ENCODE measurements at places on chromosomes 3 and 15.

- DNase-seq: no peak
These were observed 885 bp upstream of the LSG1 start for GRCh38 chr3:194672876-194673275.

DNA sequence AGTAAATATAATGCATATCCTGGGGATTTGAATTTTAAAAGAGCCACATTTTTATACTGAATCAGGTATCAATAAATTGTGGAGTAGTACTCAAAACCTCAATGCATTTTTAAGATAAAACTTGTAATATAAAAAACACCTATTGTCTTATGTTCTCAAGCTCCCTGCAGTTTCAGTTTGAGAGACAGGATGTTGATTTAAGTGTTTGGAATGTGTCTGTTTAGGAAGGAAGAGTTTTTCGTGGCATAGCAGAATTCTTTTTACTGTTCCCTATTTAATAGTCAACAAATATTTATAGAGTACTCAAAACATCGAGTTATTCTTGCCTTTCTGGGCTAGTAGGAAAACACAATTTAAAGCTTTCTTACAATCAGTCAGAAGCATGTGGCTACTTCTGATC lies 146.1 kb upstream of the BCHE start:
- DNase-seq: no peak

DNA sequence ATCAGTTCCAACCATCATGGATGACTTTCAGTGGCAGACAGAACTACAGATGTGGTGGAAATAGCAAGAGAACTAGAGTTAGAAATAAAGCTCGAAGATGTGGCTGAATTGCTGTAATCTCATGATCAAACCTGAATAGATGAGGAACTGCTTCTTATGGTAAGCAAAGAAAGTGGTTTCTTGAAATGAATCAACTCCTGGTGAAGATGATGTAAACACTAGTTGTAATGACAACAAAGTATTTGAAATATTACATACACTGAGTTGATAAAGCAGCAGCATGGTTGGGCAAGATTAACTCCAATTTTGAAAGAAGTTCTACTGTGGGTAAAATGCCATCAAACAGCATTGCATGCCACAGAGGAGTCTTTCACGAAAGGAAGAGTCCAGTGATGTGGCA lies 131.7 kb upstream of the FAM3D start:
- no peak for DNase-seq

DNA sequence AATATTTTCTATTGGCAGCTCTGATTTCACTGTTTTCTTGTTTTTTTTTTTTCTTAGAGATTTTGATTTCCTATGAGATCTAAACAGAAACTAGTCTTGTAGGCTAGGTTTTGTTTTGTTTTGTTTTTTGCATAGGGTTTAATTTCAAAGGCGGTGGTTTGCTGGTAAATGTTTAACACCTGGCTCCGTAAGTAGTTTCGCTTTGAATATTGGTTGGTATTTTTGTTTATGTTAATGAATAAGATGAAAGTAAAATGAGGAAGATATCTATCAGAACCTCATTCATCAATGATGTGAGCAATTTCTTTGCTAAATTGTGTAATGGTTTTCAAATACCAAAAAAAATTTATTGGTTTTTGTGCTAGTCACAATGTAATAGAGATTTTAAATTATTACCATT lies 39.7 kb upstream of the TM4SF1 start:
- DNase-seq: no peak

GRCh38 chr3:53821631-53822121 lies 24.5 kb downstream of the CHDH start:
- no peak for DNase-seq

DNA sequence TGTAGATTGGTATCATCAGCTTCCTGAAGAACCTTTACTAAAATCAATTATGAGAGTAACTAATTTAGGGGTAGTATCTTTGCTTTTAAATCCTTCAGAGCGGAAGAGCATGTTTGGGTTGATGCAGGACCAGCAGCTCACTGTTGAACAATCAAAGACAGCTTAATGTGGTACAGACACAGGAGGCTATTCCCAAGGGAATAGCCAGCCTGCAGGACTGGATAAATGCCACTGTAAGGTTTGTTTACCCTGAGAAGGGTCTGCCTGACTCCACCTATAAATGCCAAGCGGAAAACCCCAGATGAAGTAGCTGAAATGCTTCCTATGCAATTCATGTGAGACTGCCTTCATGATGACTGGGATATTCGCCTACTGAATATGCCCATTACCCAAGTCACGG lies 16.0 kb upstream of the STAC start:
- DNase-seq: no peak

GRCh38 chr3:60001369-60001768 lies 951.5 kb upstream of the CFAP20DC start:
- no peak for DNase-seq

GRCh38 chr3:94349310-94349878 lies 286.5 kb downstream of the NSUN3 start:
- DNase-seq: no peak

GRCh38 chr3:142778541-142778940 lies 54.7 kb downstream of the TRPC1 start:
- no peak for DNase-seq

GRCh38 chr3:167929968-167930367 lies 165.8 kb downstream of the GOLIM4 start:
- no peak for DNase-seq

DNA sequence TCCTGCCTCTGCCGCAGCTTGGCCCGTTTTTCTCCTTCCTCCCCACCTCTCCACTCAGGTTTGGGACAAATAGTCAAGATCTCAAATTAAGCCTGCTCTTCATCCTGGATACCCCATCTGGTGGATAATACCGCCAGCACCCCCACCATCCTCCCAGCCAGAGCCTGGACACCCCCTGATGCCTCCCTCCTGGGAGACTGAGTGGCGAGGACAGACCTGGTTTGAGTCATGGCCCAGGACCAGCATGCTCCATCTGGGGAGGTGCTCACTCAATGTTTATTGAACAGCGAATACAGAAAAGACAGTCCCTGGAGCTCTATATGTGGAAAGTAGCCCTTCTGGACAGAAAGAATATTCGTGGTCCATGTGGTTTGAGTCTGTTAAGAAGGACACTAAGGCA lies 23.3 kb downstream of the CTSH start:
- DNase-seq: no peak

DNA sequence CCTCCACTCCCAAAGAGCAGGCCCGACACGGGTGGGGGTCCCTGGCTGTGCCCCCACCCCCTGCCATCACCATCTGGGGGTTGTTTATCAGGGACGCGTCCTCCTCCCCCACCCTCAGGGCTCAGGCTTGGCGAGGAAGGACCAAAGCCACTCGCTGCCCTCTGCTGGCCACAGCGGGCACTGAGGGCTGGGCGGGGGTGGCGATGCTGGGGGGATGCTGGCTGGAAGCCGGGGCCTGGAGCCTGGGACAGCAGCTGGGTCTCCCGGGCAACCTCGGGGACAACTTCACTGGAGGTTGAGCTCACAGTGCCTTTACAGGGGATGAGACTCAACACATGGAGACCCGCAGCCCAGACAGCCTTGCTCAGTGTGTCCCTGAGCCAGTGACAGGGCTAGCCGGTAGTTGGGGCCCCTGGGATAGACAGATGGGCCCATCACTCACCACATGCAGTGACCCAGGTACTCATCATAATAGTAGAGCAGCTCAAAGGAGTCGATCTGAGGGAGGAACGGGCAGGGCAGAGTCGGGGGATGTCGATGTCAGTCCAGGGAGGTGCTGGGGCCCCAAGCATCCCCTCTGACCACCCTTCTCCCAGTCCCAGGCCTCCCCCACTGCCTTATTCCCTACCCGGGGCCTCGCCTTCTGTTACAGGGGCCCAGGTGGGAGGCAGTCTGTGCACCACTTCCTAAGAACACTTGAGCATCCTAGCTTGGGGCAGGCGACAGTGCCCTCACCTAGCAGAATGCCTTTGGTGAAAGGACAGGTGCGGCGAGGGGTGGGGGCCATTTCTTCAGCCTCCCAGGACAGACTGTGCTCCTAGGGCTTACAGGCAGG lies 5.9 kb upstream of the CALML4 start:
- peak; percentile 61 for DNase-seq

- DNase-seq: no peak
These were observed 201.1 kb upstream of the ARRDC4 start for GRCh38 chr15:97759363-97759762.

- DNase-seq: no peak
These were observed 121.9 kb upstream of the SPATA12 start for GRCh38 chr3:56938530-56938929.

DNA sequence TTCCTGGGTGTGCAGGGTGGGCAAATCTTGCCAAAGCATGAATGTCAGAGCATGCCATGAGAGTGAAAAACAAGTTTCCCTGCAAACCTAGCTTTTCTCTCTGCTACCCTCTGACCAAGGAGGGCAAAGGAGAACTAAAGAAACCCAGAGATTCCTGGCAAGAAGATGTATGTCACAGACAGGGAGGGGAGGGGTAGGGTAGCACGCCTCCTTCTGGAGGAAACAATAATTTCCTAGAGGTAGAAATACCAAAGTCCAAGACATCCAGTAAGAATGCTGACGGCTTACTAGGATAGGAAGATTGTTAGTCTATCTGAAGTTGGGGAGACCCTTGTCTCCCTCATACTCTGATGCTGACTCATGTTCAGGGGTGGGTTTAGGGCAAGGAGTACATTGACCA lies 203.9 kb downstream of the NR1D2 start:
- no peak for DNase-seq

DNA sequence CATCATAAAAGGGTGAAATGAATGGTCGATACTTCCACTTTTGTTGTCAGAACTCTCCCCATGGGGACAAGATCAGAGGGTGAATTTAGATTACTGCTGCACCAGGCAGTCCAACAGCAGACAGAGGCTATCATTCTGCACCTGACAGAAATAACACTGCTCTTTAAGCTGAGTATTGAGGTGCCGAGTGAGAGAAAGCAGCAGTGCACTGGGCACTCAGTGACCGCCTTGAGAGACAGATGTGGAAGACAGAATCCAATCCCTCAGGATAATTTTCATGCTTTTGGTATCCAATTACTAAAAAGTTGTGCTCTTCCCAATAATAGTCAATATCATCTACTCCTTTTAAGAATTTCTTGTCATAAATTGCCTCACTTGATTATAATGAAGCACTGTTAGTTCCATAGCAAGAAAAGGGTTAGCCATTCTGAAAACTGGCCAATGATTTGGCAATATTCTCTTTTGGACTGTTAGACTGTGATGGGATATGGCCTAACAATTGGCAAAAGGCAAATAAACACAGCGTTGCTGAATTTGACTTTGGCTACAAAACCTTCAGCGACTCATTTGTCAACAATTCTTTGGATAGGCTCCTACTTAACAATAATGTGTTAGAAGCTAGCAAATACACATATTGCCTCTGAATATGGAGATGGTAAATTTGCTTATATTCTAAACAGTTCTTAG lies 5.5 kb downstream of the FGF7 start:
- no peak for DNase-seq

GRCh38 chr3:52440249-52440551 lies 4.7 kb downstream of the SEMA3G start:
- no peak for DNase-seq

DNA sequence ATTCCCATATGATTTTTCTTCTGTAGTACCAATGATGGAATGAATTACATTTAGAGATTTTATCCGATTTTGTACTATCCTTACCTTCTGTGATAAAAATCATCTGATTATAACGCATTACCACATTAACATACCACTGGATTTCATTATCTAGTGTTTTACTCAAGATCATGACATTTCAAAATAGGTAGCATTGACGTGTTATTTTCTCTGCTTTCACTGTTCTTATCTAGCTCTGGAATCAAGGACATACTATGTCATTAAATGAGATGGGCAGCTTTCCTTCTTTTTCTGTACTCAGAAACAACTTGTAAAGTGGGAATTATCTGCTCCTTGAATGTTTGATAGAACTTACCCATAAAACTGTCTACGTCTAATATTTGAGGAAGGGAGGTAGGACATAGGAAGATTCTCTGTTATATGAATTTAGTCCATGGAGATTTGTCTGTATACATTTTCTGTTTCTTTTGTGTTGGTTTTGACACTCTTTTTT lies 183.7 kb upstream of the NR2E3 start:
- no peak for DNase-seq

DNA sequence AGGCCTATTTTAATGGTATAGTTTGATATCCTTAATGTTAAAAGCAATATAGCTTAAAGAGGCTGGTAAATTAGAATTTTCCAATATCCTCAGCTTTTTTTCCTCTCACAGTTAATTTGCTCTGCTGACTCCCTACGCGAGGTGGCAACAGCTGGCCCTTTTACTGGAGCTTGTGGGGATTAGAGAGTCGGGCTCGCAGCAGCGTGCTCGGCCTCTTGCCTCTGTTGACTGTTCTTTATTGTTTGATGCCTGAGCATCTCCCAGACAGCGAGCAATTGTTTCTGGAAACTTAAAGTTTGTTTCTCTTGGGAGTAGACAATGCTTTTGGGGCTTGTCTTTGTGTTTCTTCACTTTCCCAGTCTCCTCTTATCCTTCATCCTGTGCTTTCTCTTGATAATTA lies 80.8 kb downstream of the OPA1 start:
- DNase-seq: no peak

GRCh38 chr3:147574621-147575020 lies 165.5 kb downstream of the ZIC1 start:
- no peak for DNase-seq

- DNase-seq: no peak
These were observed 24.0 kb upstream of the MUC20 start for GRCh38 chr3:195696632-195697278.

DNA sequence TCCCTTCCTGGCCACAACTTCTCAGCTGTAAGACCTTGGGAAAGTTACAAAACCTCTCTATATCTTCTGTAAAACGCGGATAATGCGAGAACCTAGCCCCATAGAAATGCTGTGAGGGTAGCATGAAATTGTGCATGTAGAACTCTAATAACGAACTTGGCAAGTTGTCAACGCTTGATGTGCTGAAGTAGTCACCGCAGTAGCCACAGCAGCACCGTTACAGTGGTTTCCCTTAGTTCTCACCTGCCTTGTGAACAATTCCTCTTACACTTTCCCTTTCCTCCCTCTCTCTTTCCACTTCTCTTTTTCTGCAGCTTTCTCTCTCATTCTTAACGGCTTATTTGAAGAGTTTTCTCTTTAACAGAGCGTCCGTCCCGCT lies 447 bp upstream of the SHQ1 start:
- DNase-seq: peak; percentile 31

DNA sequence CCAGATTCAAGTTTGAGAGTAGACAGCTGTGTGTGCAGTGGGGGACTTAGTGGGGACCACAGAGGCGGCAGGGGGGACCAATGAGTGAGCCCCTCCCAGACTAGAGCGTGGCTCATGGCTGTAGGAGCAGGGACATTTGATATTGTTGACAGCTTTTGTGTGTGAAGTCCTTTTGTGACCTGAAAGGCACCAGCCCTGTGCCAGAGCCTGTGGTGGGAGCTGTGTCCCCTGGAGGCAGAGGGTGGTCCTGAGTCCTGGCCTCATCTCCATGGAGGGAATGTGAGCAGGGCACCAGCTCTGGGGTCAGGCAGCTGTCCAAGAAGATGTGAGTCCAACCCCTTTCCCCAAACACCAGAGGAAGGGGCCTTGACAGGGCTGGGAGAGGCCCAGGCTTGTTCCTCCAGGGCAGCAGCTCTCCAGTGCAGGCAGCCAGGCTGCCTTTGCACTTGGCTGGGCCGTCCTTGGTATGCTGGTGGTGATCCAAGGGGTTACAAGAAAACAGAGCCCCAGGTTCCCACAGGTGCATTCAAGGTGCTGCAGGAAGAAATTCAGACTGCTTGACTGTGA lies 10.1 kb upstream of the C3orf22 start:
- DNase-seq: no peak

- no peak for DNase-seq
These were observed 347.0 kb upstream of the ZNF385D start for GRCh38 chr3:22098021-22098420.

Measured in stimulated activated CD4-positive, alpha-beta T cell treated with anti-CD3 and anti-CD28 coated beads, Interleukin-2, amount 100 ng/mL, for 24 hours (primary cell).